Mammary epithelial cell (primary cell): ENCODE measurements at places on chromosomes 1 and 21. TPM values are rescaled to one million over a fixed set of nuclear protein-coding genes. Genes with fewer than 3 reads are reported as not detected.

The FALEC gene
- not detected for polyA plus RNA-seq

The LCE6A gene
- not detected for polyA plus RNA-seq

The RNU1-1 gene
- not detected for polyA plus RNA-seq

- DNase-seq = no peak
Measured at GRCh38 chr21:32192291-32193097, 86.4 kb downstream of the MIS18A start.

- DNase-seq = no peak
Measured at GRCh38 chr1:166590161-166590560, 249.1 kb upstream of the POGK start.

DNA sequence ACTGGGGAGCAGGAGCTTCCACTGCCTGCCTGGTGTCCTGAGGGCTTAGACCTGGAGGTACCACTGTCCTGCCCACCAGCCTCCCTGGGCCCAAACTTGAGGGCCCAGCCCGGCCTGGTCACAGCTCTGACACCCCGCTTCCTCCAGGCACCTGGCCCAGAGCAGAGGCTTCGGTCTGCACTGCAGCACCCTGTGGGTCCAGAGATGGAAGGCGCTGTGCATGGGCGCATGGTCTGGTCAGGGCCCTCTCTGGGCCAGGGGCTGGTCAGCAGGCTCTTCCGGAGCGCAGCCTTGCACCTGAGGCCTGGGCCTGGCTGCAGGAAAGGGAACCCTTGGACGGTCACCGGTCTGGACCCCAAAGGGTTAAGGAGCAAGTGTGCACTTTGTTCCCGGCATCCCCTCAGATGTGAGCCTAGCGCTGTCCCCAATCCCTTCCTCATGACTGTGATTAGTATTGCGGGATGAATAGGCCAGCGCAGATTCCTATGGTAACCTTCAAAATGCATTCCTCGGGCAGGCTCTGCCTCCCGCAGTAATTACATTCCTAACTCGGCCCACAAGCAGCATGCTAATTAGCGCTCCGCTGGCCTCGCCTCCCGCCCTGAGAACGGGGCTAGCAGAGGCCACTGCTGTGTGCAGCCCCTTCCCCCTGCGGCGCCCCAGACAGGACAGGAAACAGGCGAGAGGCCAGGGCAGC lies 36.3 kb downstream of the PRDM16 start:
- DNase-seq = no peak

GRCh38 chr1:99627615-99628014 lies 18.3 kb upstream of the PALMD start:
- no peak for DNase-seq

- DNase-seq = no peak
Measured at GRCh38 chr1:15525050-15526020, 1.3 kb upstream of the DNAJC16 start.
